ENCODE measurements at places on chromosomes 3 and 15. TPM values are rescaled to one million over a fixed set of nuclear protein-coding genes. Genes with fewer than 3 reads are reported as not detected.

DNA sequence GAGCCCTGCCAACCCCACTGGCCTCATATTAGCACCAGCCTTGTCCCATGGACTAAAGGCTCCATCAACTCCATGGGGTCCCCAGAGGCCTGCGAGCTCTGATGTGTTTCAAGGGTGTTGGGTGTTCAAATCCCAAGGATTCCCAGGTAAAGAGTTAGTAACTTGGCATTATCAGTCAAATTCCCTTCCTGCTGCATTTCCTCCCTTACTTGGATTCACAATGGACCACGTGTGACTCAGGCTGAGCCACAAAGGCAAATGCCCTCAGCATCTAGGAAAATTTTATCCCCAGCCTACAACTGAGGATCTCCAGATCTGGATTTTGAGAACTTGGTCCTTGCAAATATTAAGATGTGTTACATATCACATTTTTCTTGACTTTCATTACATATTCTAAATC is 58.8 kb downstream of the GADL1 start:
- DNase-seq = no peak

DNA sequence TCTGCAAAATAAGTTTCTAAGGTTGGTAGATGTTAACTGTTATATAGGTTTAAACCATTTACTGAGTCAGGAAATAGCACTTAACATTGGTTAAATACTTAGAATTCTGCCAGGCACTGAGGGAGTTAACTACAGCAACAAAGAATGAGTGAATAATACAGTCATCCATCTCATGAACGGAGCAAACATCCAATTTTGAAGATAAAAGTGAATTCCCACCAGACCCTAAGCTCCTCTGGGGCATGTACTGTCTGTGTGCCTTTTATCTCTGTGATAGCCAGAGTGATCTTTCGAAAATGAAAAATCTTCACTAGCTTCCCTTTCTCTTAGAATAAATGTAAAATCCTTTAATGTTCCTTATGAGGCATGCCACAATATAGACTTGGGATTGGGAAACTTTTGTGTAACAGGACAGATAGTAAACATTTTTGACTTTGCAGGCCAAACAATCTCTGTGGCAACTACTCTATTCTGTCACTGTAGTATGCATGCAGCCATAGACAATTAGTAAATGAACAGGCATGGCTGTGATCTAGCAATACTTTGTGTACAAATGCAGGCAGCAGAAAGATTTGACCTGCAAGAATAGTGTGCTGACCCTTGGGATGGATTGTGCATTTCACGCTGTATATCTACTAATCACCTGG is 294.5 kb upstream of the LMCD1 start:
- no peak for DNase-seq

C3orf62 gene
- 3.2 TPM for total RNA-seq

PDZRN3 gene
- under 0.01 TPM for total RNA-seq

KIF9 gene
- 14.5 TPM for total RNA-seq

All from hematopoietic multipotent progenitor cell (in vitro differentiated cells).